Fibroblast of skin of back (primary cell): ENCODE measurements at places on chromosomes 5 and 9.

- DNase-seq, result peak; percentile 11
Observed at GRCh38 chr5:37665272-37665671, 174.6 kb downstream of the GDNF start.

DNA sequence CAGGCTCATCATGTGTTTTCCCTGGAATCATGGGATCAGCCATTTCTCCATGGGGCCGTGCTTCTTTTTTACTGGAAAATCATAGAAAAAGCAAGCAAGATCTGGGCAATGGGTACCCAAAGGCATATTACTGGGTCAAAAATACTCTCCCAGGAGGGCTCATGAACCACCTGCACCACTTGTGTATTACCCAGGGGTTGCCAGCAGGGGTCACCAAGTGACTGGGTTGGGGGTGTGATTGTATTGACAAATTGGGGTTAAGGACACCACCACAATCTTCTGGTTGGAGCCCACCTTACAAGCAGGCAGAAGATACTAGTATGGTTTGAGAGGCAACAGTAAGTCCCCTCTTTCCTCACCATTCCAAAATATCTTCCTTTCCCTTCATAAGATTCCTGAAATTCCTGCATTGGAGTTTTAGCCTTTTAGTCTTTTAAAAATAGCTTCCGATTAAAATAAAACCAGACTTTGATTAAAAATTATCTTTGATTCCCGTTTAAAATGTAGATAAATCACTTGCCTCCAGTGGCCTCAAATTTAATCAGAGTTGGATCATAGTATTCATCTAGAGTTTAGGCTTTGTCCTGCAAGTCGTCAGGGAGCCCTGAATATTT is 603.3 kb downstream of the KIF4B start:
- peak; percentile 37 for DNase-seq

- DNase-seq, result no peak
Observed at GRCh38 chr5:122083535-122083934, 5.5 kb upstream of the LOX start.

DNA sequence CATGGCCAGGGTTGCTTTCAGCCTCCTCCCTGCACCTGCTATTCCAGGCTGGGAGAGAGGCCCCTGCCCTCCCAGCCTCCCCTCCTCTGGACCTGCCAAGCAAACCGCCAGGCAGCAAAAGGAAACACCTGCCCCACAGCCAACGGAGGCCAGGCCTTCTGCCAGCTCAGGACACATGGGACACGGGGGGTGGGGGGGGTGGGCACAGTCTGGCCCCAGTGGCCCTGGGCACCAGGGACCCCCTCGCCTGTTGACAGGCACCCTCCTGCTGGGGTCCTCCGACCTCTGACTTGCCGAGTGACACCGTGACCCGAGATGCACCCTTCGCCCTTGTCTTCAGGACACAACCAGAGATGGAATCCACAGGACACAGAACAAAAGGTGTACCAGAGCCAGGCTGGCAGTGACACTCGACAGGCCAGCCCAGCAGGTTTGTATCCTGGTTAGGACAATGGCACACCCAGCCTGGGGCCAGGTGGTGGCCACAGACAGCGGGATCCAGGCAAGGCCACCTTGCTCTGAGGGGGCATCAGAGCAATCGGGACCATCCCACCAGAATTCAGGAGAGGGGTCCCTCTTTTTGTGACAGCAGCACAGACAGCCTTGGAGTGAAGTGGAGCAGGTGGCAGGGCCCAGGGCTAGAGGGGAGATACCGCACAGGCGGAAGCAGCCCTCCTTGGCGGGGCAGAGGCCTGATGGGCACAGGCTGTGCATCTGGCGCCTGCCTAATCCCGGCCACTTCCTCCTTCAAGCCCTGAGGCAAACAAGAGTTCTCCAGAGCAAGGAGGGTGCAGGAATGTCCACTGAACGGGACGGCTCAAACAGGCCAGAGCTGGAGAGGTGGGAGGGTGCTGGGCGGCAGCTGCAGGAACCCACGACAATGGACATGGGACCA is 1.3 kb upstream of the TMEM210 start:
- no peak for DNase-seq

- peak; percentile 17 for DNase-seq
Observed at GRCh38 chr5:20832204-20833080, 844.4 kb upstream of the CDH18 start.

DNA sequence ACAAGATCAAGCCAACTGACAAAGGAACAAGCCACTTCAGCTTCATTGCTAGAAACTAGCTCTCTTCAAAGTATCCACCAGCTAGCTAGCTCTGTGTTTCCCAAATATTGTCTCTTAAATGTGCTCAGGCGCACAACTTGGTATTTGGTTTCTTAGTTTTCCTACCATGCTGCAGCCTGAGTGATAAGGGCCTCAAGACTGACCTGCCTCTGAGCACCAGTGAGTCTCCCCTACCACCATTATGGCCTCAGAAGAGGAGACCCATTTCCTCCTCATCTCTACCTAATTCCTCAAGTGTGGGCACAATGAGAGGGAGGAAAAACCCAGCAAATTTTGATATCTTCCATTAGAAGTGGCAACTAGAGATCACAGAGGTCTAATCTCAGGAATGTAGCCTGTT is 34.6 kb upstream of the KIF2A start:
- no peak for DNase-seq
